ENCODE measurements at places on chromosomes 7 and 10.

DNA sequence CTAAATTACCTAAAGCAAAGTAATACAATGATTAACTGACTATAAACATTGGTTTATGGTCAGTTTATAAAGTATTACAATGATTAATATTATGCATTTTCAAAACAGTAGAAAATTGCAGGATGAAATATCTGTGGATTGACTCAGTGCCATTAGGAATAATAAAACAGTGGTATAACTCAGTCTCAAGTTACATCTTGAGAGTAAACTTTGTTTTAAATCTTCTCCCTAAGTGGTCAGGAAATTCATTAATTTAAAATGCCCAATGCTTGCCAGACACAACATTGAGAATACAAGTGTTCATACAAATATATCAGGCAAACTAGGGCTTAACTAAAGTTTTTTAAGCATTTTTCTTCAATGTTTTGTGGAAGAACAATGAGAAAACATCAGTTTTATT, 257.8 kb downstream of the ETV1 start:
- no peak for DNase-seq

GRCh38 chr7:27967639-27968038, 213.0 kb downstream of the JAZF1 start:
- DNase-seq: no peak

DNA sequence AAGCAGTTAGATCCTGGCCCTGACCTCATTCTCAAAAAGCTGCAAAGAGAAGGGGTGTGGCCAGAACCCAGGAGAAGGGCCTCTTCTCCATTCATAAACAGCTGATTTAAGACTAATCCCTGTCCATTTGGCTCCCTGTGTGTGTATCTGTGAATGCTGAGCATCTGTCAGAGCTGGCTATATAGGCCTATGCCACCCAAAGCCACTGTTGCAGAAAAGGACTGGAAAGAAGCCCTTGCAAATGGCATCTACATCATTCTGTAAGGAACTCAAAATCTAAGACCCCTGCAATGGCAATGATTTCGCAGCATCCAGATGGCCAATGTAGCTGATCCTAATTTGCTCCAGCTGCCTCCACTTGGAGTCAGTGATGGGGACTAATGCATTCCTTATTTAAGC, 384.5 kb downstream of the KCNMA1 start:
- no peak for DNase-seq

DNA sequence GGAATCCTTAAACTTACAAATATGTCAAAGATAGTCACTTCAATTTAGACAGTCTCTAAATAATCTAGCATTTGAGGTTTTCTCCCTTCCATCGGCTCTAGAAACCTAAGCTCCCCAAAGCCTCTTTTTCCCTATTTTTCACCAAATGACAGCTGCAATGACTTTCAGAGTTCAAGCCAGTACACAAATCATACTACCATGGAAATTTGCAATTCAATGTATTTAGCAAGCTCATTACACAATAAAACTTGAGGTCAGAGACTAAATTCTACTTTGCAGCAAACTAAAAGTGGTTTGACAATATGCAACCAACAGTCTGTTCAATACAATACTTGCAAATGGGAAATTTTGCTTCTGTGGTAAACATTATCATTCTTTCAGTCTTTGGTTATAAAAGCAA, 80.3 kb downstream of the SKIDA1 start:
- no peak for DNase-seq

GRCh38 chr10:8041284-8041991, 13.1 kb upstream of the GATA3 start:
- DNase-seq: no peak

GRCh38 chr7:128884561-128885369, 22.1 kb downstream of the ATP6V1F start:
- DNase-seq: no peak

DNA sequence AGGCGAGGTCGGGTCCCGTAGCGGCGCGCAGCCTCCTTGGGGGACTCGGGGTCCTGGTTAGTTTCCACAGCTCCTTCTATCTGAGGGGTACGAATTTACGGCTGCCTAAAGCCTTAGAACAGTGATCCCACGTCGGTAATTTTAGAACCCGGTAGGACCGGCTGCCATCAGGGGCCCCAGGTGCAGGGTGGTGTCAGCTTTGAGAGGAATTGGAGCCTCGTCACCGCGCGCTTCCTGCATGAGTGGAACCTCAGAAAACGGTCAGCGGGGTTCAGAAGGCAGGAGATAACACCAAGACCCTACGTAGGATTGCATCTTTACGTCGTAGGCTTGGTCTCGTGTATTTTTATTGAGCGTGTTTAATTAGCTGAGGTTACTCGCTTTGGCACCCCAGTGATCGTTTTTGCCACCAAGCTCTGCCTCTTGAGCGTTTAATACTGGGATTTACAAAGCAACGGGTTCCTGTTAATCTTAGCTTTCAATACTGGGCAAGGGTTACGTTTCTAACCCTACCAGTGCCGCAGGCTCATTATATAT, 443 bp downstream of the RNF32 start:
- DNase-seq: no peak

GRCh38 chr7:55019691-55020465, 1.1 kb downstream of the EGFR start:
- DNase-seq: no peak

DNA sequence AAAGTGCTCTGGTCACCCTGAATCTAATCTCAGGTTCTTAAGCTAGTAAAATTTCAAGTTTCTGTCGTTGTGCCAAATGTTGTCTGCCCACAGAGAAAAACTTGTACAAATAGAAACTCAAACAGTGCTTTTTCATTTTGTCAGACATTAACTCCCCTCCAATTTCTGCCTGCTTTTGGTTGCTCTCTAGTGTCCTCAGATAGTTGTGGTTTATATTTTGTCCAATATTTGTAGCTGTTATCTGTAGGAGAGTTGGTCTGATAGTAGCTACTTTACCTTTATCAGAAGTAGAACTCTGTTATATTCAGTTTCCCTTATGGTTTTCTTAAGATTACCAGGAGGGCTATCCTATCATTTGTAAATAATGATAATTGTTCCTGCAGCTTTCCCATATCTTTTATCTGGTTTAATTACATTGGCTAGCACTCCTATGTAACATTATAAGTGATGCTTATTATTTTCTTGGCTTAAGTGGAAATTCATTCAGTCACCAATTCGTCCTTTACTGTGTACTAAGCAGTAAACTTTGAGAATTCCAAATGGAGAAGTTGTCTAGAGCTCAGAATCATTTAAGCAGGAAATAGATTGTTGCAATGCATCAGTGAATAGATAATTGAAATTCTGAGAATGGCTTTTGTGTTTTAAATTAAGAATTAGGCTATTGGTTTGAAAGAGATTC, 91.0 kb downstream of the ANKIB1 start:
- DNase-seq: no peak

DNA sequence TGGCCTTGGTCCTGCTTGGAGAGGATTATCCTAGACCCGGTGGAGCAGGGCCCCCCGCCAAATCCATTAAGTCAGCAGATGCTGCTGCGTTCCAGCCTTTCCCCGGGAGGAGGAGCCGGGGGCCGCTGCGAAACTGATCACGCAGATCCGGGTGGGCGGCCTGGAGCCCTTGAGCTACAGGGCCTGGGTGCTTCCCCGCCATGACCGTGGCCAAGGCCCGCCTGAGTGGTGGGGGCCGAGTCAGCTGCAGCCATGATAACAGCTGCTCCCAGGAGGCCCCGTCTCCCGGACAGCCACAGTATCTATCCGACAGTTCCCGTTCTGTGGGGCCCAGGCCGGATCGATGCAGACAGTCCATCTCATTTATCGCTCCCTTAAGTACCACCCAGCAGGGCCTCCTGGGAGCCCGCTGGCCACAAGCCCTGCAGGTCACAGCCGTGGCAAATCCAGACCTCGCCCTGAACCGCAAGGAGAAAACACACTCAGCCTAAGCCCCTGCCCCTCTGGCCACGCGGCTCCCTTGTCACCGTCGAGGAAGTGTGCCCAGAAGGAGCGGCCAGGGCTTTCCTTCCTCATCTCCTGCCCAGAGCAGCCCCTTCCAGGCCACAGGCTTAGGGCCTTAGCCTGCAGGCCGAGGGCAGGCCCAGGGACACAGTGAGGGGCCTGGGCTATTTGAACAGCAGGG, 34.4 kb upstream of the SLC29A4 start:
- DNase-seq: no peak

DNA sequence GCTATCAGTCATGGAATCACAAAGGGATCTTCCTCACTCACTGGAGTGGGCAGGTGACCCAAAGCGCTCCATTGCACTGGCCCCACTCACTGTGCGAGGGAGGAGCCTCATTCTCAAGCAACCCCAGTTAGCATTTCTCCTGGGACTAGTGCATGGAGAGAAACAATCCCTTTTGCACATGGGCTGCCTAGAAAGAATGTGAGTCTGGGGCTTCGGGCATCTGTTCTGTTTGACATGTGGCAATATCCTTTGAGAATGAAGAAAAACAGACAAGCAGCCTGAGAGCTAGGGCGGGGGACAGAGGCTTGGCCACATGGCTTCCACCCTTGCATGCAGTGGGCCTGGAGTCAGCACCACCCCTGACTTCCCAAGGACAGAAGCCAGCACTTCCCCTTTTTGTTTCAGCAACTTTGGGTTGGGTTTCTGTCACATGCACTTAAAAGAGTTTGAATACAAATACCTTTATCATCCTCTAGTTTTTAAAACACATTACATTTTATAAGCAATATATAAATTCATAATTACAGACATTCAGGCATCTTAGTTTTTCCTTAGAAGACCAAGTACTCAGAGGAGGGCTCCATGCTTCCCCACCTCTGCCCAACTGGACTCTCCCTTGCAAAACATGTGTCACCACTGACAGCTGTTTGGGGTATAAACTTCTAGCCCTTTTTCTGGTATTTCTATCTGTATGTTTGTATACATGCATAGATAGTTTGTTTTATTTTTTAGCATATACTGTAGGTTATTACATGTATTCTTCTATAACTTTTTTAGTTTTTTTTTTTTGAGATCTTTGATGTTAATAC, 73.8 kb downstream of the RBM20 start:
- no peak for DNase-seq

GRCh38 chr7:25834050-25834449, 317.9 kb upstream of the NFE2L3 start:
- DNase-seq: no peak

DNA sequence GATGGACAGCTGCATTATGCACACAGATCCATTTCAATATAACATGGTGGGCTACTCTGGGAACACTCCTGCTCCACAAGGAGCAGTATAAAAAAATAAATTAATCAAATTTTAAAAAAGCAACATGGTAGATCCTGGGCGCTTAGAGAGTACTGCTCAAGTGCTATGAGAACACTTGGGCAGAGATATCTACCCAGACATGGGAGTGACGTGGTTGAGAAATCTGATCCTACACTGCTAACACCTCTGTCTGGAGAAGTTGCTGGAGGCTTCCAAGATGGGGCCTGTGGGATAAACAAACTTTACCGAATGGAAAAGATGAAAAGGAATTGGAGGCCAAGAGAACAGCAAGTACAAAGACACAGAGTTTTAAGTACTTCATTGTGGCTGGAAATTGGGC, 9.0 kb downstream of the NSMCE4A start:
- no peak for DNase-seq

GRCh38 chr7:47037607-47038006, 544.3 kb downstream of the TNS3 start:
- no peak for DNase-seq

DNA sequence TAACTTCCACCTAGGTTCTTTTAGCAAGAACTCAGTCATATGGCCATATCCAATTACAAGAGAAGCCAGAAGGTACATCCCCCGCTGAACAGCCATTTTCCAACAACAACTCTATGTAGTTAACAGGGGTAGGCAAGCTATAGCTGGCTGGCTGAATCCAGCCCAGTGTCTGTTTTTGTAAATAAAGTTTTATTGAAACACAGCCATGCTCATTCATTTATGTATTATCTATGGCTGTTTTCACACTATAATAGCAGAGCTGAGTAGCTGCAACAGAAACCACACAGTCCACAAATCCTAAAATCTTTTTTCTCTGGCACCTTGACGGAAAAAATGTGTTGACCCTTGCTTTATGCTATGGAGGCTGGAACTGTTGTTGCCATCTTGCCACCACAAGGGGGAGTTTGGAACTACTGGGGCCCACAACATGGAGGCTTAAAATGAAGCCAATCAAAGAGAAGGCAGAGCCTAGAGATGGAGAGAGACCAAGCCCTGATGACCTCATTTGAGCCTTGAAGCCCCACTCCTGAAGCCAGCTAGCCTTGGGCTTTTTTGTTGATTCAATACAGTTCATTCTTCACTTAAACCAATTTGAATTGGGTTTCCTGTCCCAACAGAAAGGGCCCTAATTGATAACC, 33.3 kb upstream of the XPNPEP1 start:
- DNase-seq: no peak

DNA sequence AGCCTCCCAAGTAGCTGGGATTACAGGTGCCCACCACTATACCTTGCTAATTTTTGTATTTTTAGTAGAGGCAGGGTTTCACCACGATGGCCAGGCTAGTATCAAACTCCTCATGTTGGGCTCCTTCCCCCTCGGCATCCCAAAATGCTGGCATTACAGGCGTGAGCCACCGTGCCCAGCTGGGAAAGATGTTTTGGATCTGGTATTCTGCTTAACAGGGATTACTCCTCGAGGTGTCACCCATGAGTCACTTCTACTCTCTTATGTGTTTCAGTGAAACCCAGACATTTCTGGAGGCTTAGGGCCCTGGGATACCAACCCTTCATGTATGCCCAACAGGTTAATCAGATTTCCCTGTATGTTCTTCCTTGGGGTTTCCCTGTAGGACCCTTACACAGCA, 11.8 kb upstream of the OPN4 start:
- DNase-seq: no peak

DNA sequence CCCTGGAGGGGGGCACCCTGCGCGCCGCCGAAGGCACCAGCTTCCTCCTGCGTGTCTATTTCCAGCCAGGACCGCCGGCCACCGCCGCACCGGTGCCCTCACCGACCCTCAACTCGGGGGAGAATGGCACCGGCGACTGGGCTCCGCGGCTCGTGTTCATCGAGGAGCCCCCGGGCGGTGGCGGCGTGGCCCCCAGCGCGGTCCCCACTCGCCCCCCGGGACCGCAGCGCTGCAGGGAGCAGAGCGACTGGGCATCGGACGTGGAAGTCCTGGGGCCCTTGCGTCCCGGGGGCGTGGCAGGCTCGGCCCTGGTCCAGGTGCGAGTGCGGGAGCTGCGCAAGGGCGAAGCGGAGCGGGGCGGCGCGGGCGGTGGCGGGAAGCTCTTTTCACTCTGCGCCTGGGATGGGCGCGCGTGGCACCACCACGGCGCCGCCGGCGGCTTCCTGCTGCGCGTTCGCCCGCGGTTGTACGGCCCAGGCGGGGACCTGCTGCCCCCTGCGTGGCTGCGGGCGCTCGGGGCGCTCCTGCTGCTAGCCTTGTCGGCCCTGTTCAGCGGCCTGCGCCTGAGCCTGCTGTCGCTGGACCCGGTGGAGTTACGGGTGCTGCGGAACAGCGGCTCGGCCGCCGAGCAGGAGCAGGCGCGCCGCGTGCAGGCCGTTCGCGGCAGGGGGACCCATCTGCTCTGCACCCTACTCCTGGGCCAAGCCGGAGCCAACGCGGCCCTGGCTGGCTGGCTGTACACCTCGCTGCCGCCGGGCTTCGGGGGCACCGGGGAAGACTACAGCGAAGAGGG, 594 bp downstream of the CNNM1 start:
- DNase-seq: no peak

DNA sequence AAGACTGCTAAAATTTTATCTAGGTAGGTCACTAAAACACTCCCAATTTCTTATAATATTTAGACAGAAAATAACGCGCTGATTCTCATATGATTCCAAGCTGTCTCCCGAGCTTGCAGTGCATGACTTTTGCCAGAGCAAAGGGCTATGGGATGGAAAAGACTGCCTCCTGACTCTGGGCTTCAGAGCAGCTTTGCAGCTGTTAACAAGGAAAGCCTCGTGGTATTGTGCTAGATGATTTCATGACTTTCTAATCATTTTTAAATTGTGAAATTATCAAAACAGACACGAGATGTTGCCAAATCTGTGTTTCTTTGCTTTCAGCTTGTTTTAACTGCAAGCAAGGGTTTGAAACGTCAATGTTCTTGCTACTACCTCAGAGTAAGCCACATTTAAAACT, 238.3 kb downstream of the AGMO start:
- no peak for DNase-seq
